Posterior vena cava (tissue), 2 donors: ENCODE measurements at places on chromosomes 3 and 15. TPM values are rescaled to one million over a fixed set of nuclear protein-coding genes. Genes with fewer than 3 reads are reported as not detected.

Gene TMEM207
- total RNA-seq = not detected

- DNase-seq = no peak
Measured at GRCh38 chr3:182717216-182717615, 76.1 kb upstream of the ATP11B start.

Gene RPUSD2
- 5.0 TPM for total RNA-seq

DNA sequence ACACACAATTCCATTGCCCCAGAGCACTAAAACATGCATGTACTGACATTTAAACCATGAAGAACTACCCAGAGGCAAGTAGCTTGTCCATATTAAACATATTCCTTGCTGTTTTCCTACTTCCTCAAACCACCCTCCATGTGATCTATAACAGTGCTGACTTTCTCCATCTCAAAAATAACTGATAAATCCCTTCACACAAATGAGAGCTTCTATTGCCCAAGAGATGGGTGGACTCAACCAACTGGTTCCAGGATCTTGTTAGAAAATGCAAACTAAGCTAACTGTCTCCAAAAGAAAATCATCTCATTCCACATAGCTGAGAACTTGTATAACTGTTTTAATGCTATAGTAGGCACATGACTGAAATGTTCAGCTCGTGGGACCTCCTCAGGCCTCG is 29.6 kb downstream of the DCLK3 start:
- DNase-seq = no peak

Gene RAD51
- 1.0 TPM for total RNA-seq

DNA sequence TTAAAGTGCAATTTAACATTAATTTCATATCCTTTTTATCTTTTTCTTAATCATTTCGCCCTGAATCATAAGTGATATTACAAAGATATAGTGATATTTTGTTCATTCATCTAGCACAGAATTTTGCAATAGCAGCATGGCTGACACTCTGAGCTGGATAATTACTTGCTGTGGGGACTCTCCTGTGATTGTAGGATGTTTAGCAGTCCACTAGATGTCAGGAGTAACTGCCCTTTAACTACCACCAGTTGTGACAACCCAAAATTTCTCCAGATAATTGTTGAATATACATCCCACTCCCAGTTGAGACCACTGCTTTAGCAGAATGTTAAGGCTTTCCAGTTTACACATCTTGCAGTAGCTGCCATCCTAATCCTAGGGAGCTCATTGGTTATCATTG is 196.8 kb upstream of the MBNL1 start:
- no peak for DNase-seq

GRCh38 chr3:32975891-32976595 is 24.6 kb downstream of the CCR4 start:
- DNase-seq = peak; percentile 19

GRCh38 chr15:63735449-63735848 is 98.3 kb downstream of the HERC1 start:
- no peak for DNase-seq

GRCh38 chr3:25592510-25592968 is 72.2 kb downstream of the TOP2B start:
- peak; percentile 90 for DNase-seq

DNA sequence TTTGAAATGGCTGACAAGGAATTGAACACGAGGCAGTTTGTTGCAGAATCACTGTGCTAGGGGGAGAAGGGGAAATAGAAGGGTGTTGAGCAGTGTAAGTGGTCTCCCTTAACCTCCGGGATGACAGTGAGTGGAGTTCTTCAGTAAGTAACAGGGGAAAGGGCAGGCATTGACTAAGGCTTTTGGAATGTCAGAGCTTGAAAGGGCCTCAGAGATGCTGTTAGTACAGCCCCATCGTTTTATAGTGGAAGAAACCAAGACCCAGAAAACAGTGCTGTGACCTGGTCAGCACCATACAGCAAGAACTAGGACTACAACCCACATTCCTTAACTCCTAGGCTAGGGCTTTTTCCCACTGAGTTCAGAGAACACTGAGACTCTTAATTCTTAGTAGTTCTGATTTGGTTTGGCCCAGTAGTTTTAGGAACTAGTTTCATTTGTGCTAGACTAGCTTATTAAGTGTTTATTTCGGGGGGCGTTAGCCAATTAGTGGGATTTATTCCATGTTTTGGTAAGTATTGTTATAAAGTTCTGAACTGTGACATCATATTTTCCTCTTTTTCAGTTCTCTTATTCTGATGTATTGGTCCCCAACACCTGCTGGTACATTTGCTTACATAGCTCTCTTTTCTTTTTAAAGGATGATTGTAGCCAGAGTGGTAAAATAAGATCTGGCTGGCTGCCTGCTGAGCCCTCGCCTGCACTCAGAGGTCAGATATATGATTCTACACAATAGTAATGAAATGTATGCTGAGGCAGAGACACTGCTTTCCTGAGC is 34.2 kb downstream of the RAB11A start:
- no peak for DNase-seq

DNA sequence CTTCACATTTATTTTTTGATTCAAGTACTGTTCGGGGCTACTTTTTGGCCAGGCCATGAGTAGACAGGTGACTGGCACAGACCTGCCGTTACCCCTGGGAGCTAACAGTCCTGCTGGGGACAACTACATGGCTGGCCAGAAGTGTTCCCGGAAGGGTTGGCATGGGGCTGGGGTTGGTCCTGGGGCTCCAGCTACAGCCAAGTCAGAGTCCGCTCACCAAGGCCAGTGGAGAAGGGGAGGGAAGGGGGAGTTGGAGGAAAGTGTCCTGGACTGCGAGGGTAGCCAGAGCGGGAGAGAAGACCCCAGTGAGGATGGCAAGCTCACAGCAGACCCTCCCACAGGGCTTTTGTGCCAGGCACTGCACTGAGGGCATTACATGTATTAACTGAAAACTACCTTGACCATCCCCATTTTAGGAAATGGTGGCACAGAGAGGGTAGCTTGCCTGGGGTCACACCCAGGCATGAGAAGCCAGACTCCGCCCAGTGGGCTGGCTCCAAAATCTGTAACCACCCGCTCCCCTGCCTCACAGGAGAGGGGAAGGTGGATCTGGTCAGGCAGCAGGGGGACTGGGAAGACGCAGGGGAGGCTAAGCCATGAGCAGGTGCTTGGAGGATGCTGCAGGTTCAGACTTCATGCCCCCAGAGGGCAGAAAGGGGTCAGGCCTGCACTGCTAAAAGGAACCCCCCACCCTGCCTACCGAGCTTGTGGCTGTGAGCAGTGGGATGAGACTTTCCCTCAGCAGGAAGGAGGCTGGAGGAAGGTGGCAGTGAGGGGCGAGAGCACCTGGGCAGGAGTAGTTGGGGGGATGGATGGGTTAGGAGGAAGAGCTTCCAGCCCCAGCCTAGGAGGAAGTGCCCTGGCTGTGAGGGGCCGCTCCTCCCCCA is 38.3 kb upstream of the ESYT3 start:
- DNase-seq = no peak

Gene ASTE1
- total RNA-seq = 3.8 TPM

DNA sequence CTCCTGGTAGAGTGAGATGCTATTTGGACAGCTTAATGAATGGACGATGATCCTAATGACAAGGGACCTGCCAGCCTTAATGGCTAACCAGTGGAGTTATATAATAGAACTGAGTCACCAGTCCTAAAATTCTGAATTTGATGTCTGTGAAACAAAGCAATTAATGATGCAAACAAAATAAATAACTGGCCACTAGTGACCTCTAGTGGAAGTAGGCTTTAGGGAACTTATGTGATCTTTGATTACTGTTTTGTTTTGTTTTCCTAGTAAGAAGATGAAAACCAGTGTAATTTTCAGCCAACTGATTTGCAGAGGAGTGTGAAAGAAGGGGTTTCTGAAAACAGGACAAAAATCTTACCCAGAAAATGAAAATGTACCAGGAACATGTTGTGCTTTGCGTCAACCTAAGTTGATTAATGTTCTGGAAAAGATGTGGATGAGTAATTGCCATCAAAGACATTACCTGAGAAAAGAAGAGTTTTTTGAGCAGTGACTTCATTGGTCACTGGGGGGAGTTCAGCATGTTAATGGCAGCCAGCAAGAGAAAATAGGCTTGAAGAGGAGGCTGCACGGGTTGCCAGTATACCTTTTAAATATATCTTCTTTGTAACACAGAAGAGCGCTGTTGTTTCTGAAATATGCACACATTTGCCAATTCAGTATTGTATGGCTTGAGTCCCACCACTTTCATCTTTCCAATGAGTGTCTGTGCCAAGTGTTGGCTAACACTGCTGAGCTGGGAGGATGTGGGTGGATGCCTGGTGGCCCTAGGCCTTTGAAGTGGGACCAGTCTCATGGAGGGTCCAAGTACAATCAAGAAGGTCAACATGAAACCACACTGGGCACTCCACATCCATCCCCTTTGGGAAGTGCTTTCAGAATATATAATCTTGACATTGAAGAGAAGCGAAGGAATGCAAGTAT is 9.3 kb downstream of the VEPH1 start:
- no peak for DNase-seq

GRCh38 chr15:70530906-70531305 is 232.5 kb downstream of the UACA start:
- DNase-seq = no peak

DNA sequence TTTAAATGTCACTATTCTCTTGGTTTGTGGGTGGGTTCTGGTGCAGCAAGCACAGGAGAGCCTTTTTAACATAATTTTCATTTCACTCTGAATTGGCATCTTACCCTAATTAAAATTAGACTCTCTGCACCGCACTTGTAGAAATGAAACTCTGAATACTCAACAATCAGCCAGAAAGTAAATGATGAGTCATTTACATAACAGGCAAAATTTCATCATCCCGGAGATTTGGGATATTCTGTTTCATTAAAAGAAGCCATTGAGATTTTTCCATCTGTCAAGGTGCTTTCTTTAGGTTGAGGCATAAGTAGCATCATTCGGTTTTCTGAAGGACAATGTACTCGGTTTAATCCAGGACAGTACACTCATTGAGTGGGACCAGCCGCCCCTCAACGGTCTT is 111.0 kb downstream of the RFTN1 start:
- no peak for DNase-seq

DNA sequence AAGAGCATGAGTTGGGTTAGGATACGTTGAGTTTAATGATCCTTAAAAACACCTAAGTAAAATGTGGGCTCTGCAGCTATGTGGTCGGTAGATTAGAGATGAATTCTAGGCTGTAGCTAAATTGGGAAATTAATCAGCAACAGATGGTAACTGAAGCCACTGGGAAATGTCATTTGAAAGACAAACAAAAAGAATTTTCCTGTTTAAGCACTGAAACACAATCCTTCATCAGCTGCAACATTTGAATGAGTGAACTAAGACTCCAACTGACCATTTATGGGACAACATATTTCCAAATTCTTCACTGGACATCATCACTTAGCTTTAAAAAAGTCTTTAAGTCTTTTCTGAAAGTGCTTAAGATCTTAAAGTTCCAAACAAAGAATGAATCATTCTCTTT is 226.9 kb downstream of the ZNF385D start:
- DNase-seq = no peak

Gene SEMA3B
- total RNA-seq = 18.6 TPM

DNA sequence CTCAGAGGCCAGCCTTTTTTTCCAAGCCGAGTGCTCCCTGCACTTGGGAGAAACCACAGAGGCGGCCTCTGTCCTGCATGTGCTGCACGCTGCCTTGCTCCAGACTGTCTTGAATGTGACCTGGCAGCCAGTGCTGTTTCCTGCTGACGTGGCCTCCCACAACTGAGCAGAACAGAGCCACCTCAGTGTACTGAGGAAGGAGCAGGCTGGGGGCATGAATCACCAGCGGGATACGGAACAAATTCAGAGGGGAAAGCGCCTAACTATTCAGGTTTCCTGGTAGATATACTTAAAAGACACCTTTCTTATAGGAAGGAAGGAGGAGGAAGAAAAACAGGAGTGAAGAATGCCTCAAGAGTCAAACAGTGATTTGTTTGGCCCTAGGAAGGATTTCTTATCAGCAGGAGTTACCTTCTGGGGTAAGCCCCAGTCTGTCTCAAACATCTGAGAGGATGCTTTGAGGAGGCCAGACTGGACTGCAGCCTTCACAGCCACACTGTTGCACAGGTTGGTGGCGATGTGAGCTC is 114.0 kb downstream of the FNDC3B start:
- DNase-seq = peak; percentile 97
